ENCODE measurements at places on chromosomes 5 and 9.

GRCh38 chr5:130868186-130868840 is 296.7 kb downstream of the HINT1 start:
- no peak for DNase-seq

- peak; percentile 51 for DNase-seq
Observed at GRCh38 chr9:128159784-128160602, at the start of gene BBLN. BBLN (plus strand) TSS chr9:128160265; CDS start chr9:128160408, 143 bp downstream.

DNA sequence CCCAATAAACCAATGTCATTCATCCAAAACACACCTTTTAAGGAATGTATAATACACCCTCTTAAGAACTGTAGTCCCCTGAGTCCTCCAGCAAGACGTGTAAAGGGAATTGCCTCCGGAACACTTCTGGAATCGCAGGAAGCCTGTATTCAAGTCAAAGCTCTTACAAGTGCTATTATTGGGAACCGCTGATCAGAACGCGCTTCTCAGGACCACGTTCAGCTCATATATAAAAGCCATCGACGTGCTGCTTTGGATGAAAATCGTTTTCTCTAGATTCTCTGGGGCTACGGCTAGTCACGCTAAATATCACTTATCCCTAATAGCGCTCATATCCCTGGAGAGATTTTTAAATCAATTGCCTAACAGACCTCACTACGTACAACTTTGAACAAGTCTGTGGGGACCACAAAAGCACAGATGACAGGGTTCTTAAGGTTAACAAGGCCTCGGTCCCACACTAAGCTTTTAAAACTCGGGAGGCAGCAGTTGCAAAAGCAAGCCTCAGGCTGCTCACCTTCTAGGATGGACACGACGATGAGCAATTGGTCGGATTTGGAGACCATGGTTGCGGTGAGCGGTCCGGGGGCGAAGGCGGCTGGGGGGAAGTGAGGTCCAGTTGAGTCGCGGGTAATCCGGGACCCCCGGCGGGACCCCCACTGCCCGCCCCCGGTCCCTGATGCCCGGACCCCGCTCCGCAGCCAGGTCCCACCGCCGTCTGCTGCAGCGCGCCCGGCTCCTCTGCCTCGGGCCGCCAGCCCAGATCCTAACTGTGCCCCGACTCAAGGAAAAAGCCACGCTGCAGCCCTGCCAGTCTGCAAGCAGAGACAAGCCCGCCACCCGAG is 548 bp downstream of the CEP120 start:
- peak; percentile 1 for DNase-seq

DNA sequence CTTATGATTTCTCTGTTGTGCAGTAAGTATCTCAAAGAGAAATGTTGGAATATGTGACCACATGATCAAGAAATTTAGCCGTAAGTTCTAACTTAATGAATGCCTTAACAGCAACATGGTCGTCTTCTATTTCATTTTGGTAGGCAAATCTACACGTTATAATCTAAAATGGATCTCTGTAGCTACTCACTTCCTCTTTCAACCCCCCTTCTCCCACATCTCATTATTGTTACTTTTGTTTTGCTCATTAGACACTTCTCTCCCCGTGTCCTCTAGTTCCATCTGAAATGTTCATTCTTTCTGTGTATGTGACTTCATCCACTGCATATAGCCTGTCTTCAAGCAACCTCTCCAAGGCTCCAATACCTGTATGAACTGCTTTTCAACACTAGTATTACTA is 27.1 kb upstream of the LPAR1 start:
- no peak for DNase-seq

GRCh38 chr9:128762671-128763449 is 8.9 kb downstream of the ZER1 start:
- DNase-seq: no peak

DNA sequence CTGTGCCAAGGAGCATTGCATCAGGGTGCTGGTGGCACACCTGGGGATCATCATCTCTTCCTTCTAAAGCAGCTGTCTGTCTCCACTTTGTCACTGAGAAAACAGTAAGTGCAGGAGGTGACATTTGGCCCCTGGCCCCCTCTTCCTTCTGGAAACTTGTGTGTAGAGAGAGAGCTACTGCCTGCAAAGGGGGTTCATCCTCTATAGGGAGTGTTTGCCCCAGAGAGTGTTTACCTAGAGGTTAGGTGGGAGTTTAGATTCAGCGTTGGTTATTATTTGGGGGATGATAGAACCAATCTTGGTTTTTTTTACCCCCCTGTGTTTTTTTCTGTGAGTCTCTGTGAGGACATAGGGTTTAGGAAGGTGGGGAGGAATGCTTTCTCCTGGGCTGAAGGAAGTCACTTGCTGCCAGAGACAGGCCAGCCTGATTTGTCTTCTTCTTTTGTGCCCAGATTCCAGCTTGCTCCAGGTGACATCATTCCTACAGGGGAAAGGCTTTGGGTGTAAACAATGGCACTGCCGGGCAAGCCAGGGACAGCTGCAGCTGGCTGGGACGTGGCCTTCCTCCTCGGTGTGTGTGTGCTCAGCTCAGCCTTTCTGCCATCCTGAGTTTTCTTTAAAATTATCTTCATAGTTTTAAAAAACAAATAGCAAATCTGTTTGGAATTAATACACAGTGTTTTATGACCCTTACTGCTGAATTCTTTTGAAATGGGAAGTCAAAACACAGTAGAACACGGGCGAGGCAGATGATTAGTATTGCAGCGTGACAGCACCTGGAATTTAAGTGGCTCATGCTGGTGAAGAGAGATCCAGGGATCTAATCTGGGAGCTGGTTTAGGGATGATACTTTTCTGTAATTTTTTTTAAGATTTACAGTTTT is 24.5 kb downstream of the PRRC2B start:
- no peak for DNase-seq

DNA sequence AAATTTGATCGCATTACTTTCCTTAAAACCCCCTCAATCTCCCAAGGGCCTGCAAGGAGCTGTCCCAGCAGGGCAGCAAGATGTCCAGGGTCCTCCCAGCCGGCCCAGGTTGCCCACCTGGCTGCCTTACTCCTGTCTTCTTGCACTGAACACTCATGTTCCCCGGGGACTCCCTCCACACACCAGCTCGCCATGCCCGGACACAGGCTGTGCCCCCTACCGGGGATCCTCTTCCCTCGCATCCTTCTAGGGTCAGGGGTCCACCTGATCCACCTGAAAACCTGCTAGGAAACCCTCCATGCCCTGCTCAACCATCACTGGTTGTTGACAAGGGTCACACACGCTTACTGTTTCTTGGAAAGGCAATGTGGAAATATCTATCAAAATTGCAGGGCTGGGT is 172.0 kb upstream of the MSX2 start:
- no peak for DNase-seq

- DNase-seq: no peak
Observed at GRCh38 chr9:134419684-134420076, 93.4 kb downstream of the RXRA start.

DNA sequence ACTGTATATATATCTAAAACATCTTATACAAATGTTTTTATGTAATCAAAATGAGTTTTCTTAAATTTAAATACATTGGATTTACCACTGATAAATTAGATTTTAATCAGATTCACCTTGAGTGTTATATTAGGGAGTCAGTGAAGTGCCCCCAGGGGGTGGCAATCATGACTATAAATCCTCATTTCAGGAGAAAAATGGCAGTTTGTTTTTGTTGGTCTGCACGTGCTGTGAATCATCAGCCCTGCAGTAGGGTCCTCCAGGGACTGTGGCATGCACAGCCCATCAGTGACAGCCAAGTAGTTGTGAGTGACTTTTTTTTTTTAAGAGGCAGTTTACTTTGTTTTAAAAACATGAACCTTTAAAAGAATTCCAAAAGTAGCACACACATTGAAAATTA is 65.2 kb downstream of the ZSWIM6 start:
- DNase-seq: no peak

DNA sequence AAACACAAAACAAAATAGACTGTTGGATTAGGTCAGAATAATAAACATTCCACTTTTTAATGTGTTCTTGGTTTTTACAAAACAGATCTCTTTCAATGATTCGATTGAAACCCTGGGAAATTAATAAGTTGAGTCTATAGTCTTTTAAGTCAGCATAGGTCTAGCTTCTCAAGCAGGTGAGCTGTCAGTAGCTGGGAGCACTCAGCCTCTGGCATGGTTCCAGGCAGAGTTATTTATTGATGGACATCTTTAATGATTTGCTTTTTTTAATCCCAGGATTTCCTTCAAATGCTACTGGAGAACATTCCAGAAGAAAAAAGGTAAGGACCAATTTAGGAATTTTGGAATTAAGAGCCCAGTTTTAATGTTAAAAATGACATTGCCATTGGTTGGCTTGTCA is 241.0 kb downstream of the AOPEP start:
- no peak for DNase-seq

DNA sequence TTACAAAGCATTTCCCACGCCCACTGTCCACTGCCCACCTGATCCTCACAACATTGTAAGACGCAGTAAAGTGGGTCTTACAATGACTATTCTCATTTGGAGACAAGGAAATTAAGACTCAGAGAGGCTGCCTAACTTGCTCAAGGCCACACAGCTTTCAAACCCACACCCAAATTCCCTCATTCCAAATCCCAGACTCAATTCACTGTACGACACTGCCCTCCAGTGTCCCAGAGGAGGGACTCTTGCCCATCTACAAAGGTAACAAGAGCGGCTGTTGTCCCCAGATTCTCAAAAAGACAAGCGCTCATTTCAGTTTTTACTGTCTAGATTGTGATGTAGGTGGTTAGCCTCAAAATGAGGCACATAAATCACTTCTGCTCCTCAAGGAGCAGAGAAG is 184.6 kb downstream of the ACTL7B start:
- DNase-seq: no peak

DNA sequence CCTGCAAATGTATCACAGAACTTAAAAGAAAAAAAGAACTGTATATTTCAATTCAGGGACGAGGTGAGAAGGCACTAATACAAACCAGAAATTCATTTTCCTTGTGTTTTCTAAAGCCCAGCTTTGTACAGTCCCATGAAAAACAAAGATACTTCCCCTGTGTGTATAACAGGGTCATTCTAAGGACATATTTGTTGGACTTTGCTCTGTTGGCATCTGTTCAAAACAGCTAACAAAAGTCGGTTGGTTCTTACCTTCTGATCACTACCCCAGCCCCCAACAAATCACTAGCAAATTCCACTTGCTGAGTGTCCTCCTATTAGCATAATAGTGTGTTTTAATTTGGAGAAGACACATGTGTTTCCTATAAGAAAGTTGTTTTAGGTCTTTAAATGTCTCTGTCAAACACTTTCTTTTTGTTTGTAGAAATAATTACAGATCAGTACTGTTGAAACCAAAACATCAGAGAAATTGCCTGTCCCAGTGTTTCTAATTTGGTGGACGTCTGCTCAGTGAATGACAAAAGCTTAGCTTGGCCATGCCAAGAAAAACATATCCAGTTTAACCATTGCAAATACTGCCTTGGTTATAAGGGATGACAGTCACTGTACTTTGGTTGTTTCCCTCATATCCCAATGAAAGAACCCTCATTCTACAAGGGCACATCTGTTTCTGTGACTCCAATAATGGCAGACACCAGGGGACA is 480.5 kb downstream of the EBF1 start:
- no peak for DNase-seq

DNA sequence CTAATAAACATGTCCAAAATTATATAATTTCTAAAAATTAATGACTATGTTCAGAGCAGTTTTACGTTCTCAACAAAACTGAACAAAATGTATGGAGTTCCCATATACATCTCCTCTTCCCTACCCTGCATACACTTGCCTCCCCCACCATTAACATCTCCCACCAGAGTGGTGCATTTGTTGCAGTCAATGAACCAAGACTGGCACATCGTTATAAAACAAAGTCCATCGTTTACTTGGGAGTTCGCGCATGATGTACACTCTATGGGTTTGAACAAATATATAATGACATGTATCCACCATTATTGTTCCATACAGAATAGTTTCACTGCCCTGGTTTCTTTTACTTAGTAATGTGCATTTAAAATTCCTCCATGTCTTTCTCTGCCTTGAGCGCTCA is 130.1 kb downstream of the APBA1 start:
- DNase-seq: no peak

DNA sequence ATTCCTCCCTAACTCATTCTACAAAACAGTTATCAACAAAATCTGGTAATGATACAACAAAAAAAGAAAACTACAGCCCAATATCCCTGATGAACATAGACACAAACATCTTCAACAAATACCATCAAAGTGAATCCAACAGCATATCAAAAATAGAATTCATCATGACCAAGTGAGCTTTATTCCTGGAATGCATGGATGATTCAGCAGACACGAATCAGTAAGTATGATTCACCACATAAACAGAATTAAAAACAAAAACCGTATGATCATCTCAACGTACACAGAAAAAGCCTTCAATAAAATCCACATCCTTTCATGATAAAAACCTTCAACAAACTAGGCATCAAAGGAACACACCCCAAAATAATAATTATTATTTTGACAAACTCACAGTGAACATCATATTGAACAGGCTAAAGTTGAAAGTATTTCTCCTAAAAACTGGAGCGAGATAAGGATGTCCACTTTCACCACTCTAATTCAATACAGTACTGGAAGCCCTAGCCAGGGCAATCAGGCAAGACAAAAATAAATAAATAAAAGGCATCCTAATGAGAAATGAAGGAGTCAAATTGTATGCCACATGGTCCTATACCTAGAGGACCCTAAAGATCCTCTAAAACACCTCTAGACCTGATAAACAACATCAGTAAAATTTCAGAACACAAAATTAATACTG is 305.1 kb upstream of the RGMB start:
- no peak for DNase-seq

GRCh38 chr9:2787065-2787464 is 56.8 kb downstream of the PUM3 start:
- DNase-seq: no peak

DNA sequence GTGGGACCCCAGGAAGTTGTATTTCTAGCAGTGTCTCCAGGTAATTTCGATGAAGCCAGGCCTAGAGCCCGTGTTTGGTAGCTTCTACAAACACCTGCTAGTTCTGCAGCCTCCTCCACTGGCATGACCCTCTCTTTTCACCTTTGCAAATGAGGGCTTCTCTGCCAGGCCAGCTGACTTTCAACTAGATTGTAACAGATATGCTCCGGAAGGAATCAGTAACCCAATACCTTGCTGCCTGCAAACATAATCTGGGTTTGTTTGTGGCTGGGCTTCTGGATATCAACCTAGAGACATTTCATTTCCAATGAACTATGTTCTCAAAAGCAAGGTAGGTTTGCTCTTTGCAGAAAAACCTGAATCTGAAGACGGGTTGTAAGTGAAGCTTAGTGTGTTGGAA is 354.8 kb downstream of the DMRT2 start:
- no peak for DNase-seq

GRCh38 chr9:26754509-26755164 is 138.0 kb downstream of the CAAP1 start:
- DNase-seq: no peak

- no peak for DNase-seq
Observed at GRCh38 chr9:118209343-118209742, 505.1 kb downstream of the TLR4 start.

- DNase-seq: no peak
Observed at GRCh38 chr5:172086194-172086975, 79.9 kb upstream of the FBXW11 start.
